ENCODE measurements at places on chromosomes 4 and X. TPM values are rescaled to one million over a fixed set of nuclear protein-coding genes. Genes with fewer than 3 reads are reported as not detected.

- no peak for DNase-seq
Measured at GRCh38 chrX:150167482-150168324, 195.4 kb upstream of the MAMLD1 start.

- no peak for DNase-seq
Measured at GRCh38 chrX:152904151-152905080, 6.5 kb downstream of the ZNF185 start.

- DNase-seq = no peak
Measured at GRCh38 chr4:176443117-176443516, 123.4 kb downstream of the SPCS3 start.

DNA sequence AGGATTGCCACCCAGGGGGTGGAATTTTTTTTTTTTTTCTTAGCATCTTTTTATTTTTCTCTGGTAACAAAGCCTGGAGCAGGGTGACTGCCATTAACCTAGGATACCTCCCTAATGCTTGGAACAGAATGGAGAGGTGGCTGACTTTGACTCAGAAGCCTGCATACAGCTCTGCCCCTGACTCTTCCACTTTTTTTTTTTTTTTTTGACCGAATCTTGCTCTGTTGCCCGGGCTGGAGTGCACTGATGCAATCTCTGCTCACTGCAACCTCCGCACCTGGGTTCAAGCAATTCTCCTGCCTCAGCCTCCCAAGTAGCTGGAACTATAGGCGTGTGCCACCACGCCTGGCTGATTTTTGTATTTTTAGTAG lies 341 bp upstream of the SLC2A9 start:
- no peak for DNase-seq

GRCh38 chr4:104860238-104861123 lies 286.2 kb upstream of the TET2 start:
- DNase-seq = no peak

The PCDH7 gene
- total RNA-seq = 21.7 TPM

GRCh38 chr4:168317621-168318020 lies 931 bp downstream of the DDX60 start:
- DNase-seq = no peak

DNA sequence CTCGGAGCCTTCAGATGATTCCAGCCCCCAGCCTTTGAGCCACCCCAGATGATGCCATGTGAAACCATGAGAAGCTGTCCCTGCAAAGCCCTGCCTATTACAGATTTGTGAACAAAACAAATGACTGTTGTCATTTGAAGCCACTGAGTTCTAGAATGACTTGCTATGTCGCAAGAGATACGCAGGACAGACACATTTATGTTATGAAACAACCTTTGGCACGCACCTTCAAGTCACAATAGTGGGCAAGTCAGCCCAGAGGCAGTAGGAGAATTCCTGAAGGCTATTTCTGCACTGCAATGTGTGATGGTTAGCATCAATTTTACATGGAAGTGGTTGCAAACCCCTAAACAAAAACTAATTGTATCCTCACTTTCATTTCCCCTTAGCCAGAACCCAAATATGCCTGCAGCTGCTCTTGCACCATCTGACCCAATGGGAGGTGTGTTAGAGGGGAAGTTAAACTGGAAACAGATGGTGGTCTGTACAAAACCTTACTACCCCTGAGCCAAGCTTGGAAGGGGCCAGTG lies 174.4 kb upstream of the ATP6AP2 start:
- no peak for DNase-seq

DNA sequence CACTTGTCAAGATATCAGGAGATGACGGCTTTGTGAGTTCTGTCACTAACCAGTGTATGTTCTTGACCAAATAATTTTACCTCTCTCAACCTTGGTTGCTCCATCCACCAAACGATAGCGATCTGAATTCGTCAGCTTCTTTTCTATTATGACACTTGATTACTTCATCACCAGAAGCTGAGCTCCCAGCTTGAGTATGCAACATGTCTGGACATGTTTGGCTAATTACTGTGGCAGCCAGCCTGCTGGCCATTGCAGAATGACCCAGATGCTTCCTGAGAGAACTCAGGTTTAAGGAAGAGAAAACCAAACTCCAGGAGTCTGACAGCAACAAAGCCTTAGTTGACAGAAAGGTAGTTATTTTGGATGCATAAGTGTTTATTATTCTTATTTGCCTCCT lies 46.4 kb upstream of the PARM1 start:
- DNase-seq = no peak

The ANK2 gene
- total RNA-seq = 284 TPM

The S100G gene
- not detected for total RNA-seq

- no peak for DNase-seq
Measured at GRCh38 chr4:26634237-26634636, 50.4 kb downstream of the TBC1D19 start.

The GAGE12H gene
- not detected for total RNA-seq
